Dermis blood vessel endothelial cell (primary cell): ENCODE measurements at places on chromosomes 2 and 18.

- DNase-seq, result no peak
These were observed 69.3 kb upstream of the SNTG2 start for GRCh38 chr2:881204-881918.

- no peak for DNase-seq
These were observed 61.5 kb upstream of the KLF7 start for GRCh38 chr2:207227062-207227748.

- DNase-seq, result no peak
These were observed 56.1 kb upstream of the GATA6 start for GRCh38 chr18:22113144-22113844.

DNA sequence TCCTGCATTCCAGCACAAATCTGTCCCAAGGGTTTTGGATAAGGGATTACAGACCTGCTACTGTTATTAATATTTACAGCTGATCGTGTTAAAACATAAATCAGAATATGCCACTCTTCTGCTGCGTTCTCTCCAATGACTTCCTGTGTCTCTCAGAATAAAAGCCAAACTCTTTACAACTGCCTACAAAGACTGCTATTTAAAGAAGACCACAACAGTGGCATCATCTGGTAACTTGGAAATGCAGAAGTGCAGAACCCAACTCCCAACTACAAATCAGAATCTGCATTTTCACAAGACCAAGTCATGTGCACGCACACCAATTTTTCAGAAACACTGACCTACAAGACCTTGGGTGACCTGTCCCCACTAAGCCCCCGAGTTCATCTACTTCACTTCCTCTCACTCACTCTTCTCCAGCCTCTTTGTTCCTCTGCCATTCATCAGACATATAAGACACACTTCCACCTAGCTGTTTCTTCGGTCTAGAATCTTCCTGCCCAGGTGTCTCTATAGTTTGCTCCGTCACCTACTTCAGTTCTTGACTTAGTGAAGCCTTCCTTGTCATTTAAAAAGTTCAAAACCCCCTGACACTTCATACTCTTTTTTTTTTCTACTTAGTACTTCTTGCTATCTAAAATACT is 36.0 kb downstream of the CHN1 start:
- no peak for DNase-seq

DNA sequence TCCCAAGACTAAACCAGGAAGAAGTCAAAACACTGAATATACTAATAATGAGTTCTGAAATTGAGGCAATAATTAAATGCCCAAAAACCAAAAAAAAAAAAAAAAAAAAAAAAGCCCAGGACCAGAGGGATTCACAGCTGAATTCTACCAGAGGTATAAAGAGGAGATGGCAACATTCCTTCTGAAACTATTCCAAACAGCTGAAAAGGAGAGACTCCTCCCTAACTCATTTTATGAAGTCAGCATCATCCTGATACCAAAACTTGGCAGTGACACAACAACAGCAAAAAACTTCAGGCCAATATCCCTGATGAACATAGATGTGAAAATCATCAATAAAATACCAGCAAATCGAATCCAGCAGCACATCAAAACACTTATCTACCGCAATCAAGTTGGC is 108.5 kb upstream of the COL3A1 start:
- DNase-seq, result no peak

- no peak for DNase-seq
These were observed 13.0 kb downstream of the L3MBTL4 start for GRCh38 chr18:6401687-6402086.

DNA sequence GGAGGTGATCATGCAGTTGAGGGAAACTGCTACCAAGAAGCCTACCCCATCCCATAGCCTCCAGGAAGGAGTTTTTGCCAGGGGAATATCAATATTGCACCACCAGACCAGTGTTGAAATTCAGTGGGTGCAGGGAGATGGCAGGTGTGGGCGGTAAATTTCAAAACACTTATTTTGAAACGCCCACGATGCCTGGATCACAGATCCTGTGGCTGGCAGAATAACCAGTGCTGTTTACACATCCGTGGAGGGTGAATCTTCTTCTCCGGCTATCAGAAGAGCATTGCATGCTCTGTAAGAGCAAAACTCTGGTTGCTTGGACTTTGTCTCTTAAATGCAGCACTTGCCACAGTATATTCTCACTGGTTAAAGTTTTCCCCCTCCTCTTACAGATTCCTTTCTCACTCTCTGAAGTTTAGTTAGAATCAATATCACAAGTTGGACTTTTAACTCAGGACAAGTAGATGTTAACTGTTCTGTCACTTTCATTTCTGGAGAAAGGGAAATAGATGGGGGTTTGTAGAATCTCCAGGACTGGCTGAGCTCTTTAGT is 70.5 kb upstream of the ZCCHC2 start:
- DNase-seq, result no peak

DNA sequence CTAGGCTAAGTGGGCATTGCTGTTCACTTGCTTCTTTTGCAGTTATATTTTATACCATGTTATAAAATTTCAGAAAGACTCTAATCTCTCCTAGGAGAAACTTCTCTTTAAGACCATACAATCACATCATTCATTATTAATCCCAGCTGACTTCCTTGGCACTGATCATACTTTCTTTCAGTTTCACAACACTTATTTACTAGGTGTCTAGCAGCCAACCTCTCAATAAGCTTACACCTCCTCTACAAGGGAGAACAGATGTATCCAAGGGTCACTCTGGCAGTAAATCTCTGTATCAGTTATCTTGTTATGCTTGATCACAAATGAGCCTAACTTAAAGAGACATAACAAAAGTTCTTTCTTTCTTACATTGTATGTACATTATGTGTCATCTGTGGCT is 69.8 kb upstream of the EPB41L5 start:
- no peak for DNase-seq

DNA sequence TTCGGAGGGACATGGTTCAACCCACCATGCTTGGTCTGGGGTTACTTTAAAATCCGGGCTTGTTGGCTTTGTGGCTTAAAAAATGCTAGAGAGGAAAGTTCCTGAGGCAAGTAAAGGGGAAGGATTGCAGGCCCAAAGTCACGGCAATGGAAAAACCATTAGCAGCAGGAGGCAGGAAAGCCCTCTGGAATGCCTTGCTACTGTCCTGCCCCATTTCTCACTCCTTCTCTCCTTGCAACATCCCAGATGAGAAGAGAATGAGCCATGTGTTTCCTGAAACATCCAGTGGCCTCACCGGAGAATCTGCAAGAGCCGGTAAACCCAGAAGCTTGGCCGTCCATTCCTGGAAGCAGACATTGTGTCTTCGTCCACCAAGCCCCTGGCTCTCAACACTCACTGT is 97.4 kb upstream of the LCLAT1 start:
- DNase-seq, result no peak

DNA sequence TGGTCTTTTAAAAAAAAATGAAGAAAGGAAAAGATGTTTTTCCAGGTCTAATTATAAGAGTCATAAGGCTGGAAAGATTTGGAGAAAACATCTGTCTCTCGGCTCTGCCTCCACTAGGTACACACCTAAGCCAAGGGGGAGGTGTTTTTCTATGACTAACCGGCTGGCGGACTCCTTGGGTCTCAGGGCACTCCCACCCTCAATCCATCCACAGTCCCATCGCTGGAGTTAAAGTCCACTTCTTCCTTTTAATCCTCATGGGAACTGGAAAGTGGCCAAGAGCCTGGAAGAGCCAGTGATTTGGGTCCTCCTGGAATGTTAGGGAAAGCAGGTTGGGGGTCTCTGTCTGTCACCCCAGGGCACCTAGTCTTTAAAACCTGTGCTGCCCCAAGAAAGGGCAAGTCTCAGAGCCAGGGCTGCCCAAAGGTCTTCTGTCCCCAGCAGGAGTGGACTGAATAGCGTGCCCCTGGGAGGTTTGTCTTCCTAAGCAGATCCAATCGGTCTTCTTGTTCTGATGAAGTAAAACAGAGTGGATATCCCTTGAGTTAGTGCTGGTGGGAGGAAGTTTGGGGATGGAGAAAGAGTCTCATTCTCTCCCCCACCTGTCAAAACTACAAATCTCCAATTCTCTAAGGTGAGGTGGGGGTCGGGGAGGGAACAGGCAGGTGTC is 66.4 kb downstream of the MCFD2 start:
- DNase-seq, result no peak

- DNase-seq, result no peak
These were observed 312.2 kb upstream of the RAB12 start for GRCh38 chr18:8296886-8297616.

DNA sequence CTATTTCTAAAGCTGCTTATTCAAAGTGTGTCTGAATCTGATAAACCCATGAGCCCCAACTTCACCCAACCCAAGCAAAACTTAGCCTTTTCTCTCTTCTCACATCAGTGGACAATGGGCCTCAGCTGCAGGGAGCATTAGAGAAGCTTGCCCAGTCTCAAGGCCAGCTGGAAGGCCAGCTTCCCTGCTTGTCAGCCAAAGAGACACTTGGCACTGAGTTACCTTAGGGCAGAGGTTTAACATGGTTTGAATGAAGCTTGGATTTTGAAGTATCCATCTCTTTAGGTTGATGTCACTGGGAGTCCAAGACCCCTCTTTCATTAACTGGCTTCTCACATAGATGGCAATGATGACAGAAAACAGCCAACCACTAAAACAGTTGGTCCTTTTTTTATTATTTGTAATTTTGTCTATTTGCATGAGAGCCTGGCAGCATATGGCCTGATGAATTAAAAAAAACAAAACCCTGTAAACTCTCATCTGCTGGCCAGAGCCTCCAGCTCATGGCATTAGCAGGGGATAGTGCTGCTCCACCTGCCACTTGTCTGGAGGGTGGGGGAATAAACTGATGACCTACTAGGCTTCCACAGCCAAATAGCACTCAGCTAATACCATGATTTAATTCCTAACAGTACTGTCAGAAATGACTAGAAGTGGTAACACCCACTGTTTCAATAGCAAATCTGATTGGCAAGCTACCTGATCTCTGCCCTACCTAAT is 137.0 kb downstream of the UBE2E3 start:
- no peak for DNase-seq

- no peak for DNase-seq
These were observed 119.0 kb downstream of the SMAD7 start for GRCh38 chr18:48831802-48832201.

DNA sequence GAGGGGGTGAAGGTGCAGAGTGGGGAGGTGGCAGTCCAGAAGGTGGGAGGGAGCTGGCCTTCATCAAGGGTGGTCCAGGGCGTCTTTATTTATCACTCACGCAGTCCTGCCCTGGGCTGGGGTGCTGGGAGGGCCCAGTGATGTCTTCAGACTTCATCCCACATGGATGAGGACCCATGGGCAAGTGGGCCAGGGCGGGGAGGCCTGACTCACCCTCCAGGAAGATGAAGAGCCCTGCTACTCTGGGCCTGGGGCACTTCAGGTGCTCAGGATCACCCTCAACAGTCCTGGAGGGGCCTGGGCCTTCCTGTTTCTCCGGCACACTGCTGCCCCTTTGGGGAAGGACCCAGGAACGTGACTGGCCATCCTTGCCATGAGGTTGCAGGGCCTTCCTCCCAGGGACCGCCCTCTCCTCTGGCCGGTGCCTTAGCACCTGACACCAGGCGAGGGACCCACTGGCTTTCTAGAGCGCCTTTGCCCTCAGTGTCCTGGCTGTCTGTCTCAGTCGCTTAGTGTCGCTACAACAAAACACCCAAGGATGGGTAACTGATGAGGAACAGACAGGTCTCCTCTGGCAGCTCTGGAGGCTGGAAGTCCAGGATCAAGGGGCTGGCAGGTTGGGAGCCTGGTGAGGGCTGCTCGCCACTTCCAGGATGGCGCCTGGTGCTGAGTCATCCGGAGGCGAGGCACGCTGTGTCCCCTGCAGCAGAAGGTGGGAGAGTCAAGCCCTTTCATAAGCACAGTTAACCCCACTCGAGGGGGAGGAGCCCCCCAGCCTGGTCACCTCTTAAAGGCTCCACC is 57.8 kb upstream of the HS6ST1 start:
- DNase-seq, result no peak

GRCh38 chr2:57497489-57498096 is 549.0 kb upstream of the VRK2 start:
- peak; percentile 70 for DNase-seq

DNA sequence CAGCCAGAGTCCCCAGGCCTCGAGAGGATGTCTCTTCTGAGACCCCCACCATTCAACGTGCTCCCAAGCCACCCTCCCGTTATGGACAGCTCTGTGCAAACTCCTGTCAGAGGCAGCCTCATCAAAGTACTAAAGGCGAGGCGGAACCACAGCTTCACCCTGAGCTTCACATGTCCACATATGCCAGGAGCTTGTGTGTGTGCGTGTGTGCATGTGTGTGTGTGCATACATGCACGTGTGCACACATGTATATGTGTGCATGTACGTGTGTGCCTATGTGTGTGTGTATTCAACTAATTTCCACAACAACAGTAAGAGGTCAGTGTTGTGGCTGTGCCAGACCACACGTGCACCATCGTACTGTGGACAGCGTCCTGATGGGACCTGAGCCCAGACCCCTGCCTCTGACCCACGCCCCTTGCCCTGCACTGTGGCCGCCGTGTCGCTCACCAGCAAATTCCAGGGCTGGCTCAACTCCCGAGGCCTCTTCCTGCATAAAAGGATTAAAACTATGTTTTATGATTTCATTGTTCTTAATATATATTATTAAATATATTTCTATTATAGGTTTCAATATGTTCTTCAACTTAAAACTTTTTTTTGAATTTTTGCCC is 444.8 kb downstream of the EIPR1 start:
- no peak for DNase-seq

GRCh38 chr2:48912110-48912509 is 156.6 kb upstream of the LHCGR start:
- DNase-seq, result no peak

DNA sequence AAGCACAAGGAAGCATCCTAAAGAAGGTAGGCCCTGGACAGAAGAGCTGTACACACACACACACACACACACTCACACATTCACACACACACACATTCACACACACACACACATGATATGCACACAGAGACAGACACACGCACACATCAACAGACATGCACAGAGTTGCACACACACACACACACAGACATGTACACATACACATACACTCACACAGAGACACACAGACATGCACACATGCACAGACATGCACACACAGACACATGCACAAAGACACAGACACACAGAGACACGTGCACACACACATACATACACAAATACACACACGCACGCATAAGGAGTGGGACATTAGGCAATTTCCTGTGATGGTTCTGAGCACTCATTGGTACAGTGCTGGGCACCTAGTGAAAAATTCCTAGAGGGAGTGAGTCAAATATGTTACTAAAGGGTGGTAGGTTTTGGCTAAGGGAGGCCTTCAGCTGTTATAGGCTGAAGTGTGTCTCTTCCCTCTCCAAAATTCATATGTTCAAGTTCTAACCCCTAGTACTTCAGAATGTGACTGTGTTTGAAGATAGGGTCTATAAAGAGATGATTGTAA is 26.4 kb downstream of the THNSL2 start:
- DNase-seq, result no peak

DNA sequence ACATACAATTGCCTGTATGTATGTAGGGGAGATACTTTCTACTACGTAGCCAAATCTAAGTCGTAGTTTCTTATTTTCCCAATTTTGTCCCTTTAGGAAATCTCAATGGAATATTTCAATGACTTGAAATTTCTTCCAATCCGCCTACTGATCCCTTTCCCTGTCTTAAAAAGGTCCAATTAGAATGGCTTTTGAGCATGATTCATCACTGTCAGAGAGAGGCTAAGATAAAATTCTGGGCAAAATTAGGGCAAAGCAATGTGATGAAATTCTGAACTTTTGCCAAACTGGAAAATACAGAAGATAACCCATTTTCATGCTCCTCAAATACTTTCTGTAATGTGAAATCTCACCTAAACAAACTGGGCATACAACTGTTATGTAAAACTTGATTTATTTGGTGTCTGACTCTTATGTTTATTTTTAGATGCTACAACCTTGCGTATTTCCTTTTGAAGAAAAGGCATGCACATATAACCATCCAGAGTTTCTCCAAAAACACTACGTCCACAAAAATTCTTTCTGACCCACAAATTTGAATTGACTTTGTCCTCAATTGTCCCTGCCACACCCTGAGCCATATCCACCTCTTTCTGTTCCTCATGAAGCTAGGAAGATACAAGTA is 147.1 kb downstream of the IKZF2 start:
- no peak for DNase-seq
